ENCODE measurements at places on chromosomes 16 and 17. TPM values are rescaled to one million over a fixed set of nuclear protein-coding genes. Genes with fewer than 3 reads are reported as not detected.

OR4D1 gene
- 0.27 TPM for total RNA-seq

LAT gene
- total RNA-seq, result 373 TPM

KRT14 gene
- total RNA-seq, result not detected

YPEL3 gene
- 32.8 TPM for total RNA-seq

LLGL1 gene
- 21.6 TPM for total RNA-seq
